Dermis microvascular lymphatic vessel endothelial cell (primary cell): ENCODE measurements at places on chromosomes 16 and 17.

DNA sequence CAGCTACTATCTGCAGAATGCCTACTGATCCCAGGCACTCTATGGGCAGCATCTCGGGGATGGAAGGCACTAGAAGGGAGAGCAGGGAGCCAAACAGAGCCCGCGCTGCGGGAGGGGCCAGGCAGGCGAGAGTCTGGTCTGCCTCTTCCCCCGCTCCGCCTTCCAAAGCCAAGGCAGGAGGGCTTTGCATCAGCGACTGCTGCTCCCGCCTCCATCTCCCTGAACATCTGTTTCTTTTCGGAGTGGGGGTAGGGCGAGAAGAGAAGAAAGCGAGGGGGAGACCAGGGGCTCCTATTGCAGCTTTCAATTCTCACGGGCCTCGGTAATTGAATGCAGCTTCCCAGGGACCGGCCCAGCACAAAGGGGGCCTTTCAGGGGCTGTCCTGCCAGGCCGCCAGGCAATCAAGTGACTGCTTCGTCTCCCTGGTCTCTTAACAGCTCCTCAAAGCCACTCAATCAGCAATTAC, 31.4 kb upstream of the CDC42EP4 start:
- DNase-seq: no peak

GRCh38 chr17:10210151-10210574, 11.8 kb upstream of the GAS7 start:
- no peak for DNase-seq

DNA sequence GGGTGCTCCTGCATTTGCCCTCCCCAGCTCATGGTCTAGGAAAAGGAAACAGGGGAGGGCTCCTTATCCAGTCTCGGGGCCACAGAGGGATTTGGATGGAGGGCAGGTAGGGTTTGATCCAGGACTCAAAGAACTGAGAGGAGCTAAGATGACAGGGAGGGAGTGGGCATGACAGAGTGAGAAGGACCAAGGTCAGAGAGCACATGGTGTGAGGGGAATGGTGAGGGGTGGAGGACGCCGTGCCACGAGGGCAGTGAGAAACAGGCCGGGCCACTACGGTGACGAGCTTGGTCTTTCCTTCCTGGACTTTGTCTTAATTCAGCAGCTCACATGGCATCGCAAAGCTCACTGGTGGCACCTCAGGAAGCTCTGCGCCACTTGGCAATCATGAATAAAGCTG, 35.2 kb downstream of the IRF8 start:
- DNase-seq: no peak

DNA sequence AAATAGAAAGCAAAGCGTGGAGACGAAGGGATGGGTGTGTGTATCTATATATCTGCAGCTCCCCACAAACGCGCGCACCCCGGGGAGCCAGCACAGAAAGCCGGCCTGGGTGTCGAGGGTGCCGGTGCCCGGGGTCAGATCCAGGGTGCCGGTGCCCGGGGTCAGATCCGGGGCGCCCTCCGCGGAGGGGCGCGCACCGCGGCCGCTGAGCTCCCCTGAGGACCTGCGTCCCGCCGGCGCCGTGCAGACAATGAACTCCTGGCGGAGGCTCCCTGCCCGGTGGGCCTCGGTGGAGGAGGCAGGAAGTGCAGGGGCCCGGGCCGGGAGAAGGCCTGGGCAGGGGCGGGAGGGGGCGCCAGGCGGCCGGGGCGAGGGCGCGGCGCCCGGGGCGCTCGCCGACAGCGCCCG, 1.1 kb downstream of the ZNF423 start:
- no peak for DNase-seq

DNA sequence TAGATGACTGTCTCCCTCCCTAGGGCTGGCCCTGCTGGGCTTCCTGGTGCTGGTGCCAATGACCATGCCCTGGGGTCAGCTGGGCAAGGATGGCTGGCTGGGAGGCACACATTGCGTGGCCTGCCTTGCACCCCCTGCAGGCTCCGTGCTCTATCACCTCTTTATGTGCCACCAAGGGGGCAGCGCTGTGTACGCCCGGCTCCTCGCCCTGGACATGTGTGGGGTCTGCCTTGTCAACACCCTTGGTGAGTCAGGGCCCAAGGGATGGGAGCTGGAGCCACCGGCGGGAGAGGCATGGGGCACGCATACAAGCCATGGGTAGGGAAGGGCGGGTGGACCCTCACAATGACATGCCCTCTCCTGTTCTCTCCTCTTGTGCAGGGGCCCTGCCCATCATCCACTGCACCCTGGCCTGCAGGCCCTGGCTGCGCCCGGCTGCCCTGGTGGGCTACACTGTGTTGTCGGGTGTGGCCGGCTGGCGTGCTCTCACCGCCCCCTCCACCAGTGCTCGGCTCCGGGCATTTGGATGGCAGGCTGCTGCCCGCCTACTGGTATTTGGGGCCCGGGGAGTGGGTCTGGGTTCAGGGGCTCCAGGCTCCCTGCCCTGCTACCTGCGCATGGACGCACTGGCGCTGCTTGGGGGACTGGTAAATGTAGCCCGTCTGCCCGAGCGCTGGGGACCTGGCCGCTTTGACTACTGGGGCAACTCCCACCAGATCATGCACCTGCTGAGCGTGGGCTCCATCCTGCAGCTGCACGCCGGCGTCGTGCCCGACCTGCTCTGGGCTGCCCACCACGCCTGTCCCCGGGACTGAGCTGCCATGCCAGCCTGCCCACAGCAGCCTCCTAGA, 2.2 kb downstream of the PAQR4 start:
- DNase-seq: no peak

GRCh38 chr17:11418342-11418741, 177.3 kb downstream of the SHISA6 start:
- no peak for DNase-seq
